Stimulated activated CD4-positive, alpha-beta T cell treated with anti-CD3 and anti-CD28 coated beads, Interleukin-2, amount 100 ng/mL, for 24 hours (primary cell): ENCODE measurements at places on chromosomes 13 and 19.

- DNase-seq: no peak
These were observed 754.0 kb downstream of the DIAPH3 start for GRCh38 chr13:59409634-59410200.

- no peak for DNase-seq
These were observed 1139.3 kb downstream of the DIAPH3 start for GRCh38 chr13:59024434-59024833.

GRCh38 chr13:21871919-21872318, 201.0 kb downstream of the FGF9 start:
- DNase-seq: no peak

GRCh38 chr19:18894254-18895037, 1.5 kb downstream of the CERS1 start:
- DNase-seq: no peak

- DNase-seq: no peak
These were observed 21.9 kb downstream of the RBM26 start for GRCh38 chr13:79384022-79384610.
